ENCODE measurements at places on chromosomes 4 and X.

DNA sequence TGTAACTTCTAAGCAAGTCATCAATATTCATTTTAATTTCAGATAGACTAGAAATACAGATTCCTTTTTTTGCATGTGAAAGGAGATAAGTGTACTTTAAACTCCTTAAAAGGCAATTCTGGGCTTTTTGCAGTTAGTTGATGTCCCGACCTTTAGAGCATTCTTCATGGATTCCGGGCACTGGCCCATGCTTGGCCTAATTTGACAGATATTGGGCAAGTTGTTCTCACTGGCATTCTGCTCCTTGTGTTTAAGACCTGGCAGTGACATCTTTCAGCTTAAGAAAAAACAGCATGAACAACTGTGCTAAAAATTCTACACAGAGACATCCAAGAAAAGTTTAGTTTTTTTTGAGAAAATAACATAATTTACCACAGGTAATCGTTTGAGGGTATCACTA is 1037.2 kb downstream of the PCDH18 start:
- DNase-seq = no peak

- DNase-seq = peak; percentile 4
Measured at GRCh38 chr4:2248821-2249261, 6.9 kb upstream of the HAUS3 start.

DNA sequence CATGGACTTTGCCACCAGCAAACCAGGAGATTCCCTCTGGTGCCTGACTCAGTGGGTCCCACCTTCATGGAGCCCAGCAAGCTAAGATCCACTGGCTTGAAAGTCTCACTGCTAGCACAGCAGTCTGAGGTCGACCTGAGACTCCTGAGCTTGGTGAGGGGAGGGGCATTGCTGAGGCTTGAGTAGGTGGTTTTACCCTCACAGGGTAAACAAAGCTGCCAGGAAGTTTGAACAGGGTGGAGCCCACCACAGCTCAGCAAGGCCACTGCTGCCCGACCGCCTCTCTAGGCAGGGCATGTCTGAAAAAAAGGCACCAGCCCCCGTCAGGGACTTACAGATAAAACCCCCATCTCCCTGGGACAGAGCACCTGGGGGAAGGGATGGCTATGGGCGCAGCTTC is 28.1 kb downstream of the FAM9A start:
- no peak for DNase-seq

GRCh38 chrX:46831765-46832327 is 5.0 kb upstream of the RP2 start:
- no peak for DNase-seq

DNA sequence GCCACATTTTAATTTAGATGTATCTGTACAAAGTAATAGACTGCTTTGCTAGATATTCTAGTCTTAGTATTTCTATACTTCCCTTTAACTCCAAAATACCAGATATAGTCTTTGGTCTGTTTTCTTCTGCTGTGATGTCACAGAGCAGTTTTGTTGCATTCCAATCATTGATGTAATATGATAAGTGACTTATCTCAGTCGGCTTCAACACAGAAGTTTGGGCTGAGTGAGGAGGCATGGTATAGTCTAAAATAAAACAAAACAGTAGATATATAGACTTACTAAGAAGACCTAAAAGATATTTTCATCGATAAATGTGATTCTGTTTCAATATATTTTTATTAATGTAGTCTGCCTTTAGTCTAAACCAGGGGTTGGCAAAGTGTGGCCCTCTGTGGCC is 169.9 kb downstream of the DCK start:
- no peak for DNase-seq

DNA sequence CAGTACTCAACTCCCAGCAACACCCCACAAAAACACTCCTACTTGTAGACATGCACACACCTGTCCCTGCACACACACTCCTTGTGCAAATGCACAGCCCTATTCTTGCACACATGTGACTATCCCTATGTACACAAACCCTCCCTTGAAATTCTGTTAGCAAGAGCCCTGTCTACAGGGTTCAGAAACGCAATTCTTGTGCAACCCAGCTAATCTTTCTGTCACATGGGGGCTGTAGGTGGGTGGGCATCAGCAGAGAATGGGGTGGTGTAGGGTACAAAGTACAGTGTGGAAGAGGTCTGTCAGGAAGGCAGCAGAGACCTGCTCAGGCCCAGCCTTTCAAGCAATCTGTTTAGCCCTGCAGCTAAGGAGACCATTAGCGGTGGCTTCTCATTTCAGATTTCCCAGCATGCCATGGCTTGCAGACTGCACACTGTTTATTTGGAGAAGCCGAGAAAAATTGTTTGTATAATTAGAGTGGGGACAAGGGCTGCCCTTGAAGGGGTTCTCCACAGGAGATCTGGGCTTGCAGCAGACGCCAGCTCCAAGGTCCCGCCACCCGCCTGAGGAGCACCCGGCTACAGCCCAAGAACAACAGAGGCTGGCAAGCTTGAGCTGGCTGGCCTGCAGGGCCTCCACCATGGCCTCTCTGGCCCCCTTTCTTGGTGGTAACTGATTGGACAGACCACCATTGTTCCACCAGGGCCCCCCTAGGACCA is 144.0 kb upstream of the PJA1 start:
- no peak for DNase-seq

DNA sequence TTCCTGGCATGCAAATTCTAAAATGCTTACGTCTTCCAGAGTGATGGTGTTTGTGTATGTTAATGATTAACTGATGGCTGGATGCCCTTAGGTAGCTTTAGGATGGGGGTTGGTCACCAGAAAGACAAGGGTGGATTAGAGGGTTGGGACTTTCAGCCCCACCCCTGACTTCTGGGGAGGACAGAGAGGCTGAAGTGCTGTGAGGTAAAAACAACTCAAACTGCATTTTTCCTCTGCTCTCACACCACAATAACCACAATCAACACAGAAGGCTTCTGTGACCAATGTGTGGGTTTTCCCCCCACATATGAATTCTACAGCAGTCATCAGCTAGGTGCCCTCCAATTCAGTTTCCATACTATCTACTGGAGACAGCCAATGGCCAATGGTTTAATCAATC is 18.7 kb upstream of the DDIT4L start:
- peak; percentile 29 for DNase-seq

- DNase-seq = peak; percentile 94
Measured at GRCh38 chrX:101931488-101932248, at the start of gene ZMAT1. TSS of gene ZMAT1 (minus strand) at chrX:101932027. CDS start at chrX:101932008, 19 bp downstream.

- no peak for DNase-seq
Measured at GRCh38 chr4:182513587-182514291, 270.5 kb downstream of the TENM3 start.

DNA sequence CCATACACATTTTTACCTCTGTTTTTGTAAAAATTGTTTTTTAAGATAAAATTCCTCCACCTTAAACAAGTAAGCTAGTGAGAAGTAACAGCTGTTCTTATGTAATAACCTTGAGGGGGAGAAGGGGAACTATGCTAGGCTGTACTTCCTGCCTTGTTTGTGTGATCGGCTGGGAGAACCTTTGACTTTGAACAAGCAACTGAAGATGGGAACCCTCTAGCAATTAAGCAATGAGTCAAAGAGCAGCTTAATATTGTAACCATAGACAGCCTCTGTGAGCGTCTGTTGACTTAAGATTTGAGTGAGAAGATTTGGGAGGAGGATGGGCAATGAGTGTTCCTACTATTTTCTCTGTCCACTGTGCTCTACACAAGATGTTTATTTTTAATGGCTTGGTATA is 135.1 kb downstream of the SCLT1 start:
- DNase-seq = peak; percentile 7

GRCh38 chr4:90152024-90152423 is 24.8 kb downstream of the CCSER1 start:
- DNase-seq = no peak

DNA sequence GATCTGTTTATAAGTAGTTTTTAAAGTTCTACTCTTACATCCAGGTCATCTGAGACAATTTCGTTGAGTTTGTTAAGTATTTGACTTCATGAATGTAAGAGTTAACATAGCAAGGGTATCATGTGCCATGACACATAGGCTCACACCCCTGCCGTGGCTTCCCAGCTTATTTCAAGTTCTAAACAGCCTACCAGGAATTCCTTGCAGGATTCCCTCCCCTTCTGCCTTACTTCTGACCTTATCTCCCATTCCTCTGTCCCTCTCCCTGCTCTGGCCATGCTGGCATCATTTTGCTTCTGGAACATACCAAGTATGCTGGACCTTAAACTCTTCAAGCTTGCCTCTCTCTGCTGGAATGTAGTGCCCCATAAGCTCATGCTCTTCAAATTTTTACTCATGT is 369.9 kb upstream of the PCDH7 start:
- DNase-seq = no peak

GRCh38 chrX:13666836-13667235 is 13.9 kb downstream of the TCEANC start:
- no peak for DNase-seq

DNA sequence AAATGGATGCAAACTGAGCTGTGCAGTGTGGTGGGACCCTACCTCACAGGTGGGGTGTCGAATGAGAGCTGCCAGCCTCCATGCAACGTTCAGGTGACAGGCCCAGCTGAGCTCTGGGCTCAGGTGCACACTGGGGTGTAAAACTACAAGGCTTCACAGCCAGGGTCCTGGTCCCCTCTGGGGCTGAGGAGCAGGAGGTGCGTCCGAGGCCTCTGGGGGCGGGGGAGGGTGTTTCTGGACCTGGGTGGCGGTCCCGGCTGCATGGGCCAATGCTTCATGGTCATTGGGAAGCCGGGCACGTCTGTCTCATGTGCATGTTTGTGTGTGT is 26.5 kb upstream of the SORCS2 start:
- DNase-seq = no peak

GRCh38 chr4:148434075-148434773 is 8.0 kb downstream of the NR3C2 start:
- DNase-seq = no peak

GRCh38 chr4:48603366-48604003 is 113.4 kb downstream of the ZAR1 start:
- no peak for DNase-seq

DNA sequence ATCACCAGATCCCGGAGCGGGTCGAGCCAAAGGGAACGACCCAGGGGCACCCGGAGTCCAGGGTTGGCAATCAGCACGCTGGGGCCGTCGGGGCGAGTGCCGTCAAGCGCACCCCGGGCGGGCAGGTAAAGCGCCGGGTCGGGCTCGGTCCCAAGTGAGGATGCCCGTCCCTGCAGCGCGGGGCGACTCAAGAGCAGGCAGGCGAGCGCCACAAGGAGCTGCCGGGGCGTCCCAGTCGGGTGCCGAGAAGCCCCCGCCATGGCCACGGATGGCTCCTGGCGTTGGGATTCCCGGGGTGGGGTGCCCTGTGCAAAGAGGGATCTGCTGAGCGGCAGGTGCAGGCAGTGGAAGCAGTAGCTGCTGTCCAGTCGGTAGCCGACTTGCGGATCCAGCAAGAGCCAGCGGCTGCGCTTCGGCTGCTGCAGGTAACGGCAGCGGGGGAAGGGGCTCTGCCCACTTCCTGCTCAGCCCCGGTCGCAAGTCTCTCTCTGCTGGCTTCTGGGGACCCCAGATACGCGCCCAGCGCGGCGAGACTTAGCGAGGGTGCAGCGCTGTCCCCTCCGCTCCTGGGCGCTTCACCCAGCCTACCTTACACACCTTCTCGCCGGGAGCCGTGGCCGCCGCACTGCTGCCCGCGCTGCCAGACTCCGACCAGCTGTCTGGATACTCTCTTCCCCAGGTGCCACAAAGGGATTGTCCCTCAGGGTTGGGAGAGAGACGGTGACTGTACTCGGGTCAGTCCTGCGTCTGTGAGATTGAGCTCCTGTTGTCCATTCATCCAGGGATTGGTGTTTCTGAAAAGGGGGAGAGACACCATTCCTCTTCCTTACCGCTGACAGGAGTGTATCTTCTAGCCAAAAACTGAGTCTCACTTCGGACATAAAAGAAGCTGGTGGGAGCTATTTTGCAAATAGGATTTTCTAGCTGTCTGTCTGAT is at the start of gene FREM3:
Gene FREM3 (minus strand): TSS at position 260 of the 937 bp plus-strand sequence. CDS start 0 bp downstream, at position 260.
- DNase-seq = peak; percentile 68

GRCh38 chr4:15729910-15730533 is 27.2 kb downstream of the BST1 start:
- peak; percentile 52 for DNase-seq
